ENCODE measurements at places on chromosomes 4 and X.

- peak; percentile 3 for DNase-seq
Observed at GRCh38 chrX:130395341-130395740, 6.4 kb upstream of the RBMX2 start.

DNA sequence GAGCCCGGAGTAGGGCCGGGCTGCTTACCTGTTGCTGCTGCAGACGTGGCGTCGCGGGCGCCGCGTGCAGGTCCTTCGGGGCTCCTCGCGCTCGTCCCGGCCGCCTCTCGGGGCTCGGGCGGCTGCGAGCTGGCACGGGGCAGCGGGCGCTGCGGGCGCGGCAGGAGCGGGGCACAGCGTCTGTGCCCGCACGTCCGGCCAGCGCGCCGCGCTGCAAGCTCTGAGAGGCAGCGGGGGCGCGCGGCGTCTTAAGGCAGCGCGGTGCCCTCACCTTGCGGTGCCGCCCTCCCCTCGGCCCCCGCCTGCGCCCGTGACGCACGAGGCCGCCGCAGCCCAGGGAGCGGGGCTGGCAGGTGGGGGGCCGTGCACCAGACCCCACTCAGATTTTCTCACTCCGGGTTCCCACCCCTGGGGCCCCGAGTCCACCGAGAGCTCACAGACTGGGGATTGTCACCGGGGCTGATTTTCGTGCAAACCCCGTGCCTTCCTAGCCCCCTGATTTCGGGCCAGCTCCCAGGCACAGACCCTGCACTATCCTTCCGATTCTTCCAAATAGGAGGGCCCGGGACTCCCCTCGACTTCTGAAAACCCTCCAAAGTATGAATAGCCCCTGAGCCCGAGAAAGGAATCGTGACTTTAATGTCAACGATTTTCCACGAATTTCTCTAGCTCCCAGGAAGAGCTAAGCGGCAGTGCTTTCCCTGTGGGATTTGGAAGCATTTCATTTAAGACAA is at the start of gene GPR101:
Gene GPR101, minus strand, starts transcription at position 222 of the 734 bp plus-strand sequence. CDS start 2,321 bp downstream, outside the sequence.
- no peak for DNase-seq

GRCh38 chrX:20668550-20668949 is 401.8 kb upstream of the RPS6KA3 start:
- DNase-seq, result no peak

DNA sequence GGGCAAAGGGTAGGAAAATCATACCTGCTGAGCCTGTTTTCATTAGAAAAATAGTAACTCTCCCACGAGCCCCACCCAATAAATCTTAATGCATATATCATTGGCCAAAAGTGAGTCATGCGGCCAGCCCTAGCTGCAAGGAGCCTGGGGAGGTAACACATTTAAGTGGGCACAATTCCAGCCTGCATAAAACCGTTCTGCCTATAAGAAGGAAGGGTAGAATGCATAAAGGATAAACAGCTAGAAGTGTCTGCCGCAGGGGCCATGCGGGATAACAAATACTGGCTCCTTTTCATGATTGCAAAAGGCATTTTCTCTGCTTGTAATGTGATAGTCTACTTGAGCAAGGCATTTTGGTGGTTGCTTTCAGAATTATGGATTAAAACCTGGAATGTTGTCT is 37.1 kb downstream of the EFHC2 start:
- no peak for DNase-seq

- no peak for DNase-seq
Observed at GRCh38 chrX:21528076-21528475, 130.1 kb downstream of the KLHL34 start.
